KBM-7 (cell line): ENCODE measurements at places on chromosomes 2 and 18.

GRCh38 chr18:42401131-42401673, 446.2 kb downstream of the PIK3C3 start:
- DNase-seq: no peak

DNA sequence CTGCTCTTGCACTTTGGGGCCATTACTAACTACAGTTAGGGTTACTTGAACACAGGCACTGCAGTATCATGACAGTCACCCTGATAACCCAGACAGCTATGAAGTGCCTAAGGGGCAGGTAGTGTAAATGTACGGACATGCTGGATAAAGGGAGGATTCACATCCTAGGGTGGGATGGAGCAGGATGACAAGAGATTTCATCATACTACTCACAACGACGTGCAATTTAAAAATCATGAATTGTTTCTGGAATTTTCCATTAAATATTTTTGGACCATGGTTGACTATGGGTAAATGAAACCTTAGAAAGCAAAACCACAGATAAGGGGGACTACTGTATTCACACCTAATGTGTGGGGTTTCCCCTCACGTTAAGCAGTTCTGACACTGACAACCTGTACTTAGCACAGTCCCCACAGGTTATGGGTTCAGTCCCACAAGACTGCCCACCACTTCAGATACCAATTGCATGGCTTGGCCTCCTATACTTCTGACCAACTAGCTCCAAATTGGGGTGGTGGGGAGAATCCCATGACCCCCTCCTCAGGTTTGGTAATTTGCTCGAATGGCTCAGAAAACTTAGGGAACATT, 75.8 kb downstream of the NAT8 start:
- DNase-seq: no peak

- no peak for DNase-seq
Observed at GRCh38 chr2:28089486-28089885, 199.0 kb downstream of the BABAM2 start.

DNA sequence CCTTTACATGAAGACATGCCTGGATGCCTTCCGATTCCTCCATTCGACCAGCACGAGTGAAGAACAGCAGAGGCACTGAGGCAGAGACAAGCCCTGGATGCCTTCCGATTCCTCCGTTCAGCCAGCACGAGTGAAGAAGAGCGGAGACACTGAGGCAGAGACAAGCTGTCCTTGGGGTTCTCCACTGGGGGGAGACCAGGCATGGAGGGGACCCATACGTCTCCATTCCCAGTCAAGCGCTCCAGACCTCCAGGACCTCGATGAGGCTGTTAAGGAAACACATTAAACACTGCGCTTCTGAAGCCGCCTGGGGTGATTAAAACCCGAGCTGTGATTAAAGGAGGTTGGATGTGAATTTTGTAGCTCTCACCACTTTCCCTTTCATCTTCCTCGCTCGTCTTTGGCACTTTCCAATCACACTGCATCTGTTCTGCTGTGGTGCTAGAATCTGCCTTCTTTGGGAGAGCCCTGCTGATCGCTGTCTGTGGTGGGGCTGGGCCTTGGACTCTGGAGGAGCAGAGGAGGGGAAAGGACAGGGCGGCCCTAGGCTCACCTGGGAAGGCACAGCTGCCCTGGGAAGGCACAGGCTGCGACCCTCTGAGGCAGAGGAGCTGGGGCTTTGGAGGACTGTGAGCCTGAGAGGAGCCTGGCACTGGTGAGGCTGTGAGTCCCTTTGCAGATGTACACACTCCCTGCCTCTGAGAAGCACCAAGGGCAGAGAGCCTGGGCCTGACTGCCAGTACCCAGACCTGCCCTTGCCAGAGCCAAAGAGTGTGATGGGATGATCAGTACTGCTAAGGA, 463.1 kb upstream of the HS6ST1 start:
- DNase-seq: no peak
